ENCODE measurements at places on chromosomes 2 and 18. TPM values are rescaled to one million over a fixed set of nuclear protein-coding genes. Genes with fewer than 3 reads are reported as not detected.

The CCNYL1 gene
- total RNA-seq = 45.5 TPM

The DSG1 gene
- total RNA-seq = not detected

The ALK gene
- total RNA-seq = not detected

The GTF3C2 gene
- total RNA-seq = 24.5 TPM

The GPATCH11 gene
- 7.3 TPM for total RNA-seq

The HRH4 gene
- total RNA-seq = not detected

The LDAH gene
- 18.9 TPM for total RNA-seq

The PIEZO2 gene
- 63.7 TPM for total RNA-seq

The UGT1A8 gene
- total RNA-seq = not detected

The RBKS gene
- total RNA-seq = 0.67 TPM
